IMR-90 (cell line): ENCODE measurements at places on chromosomes 5 and 9.

GRCh38 chr5:133778636-133779035 lies 166.3 kb upstream of the FSTL4 start:
- DNase-seq: no peak

GRCh38 chr9:94933511-94933828 lies 207.0 kb downstream of the AOPEP start:
- peak; percentile 61 for DNase-seq

- no peak for DNase-seq
Observed at GRCh38 chr5:57032151-57032551, 80.2 kb upstream of the MIER3 start.

DNA sequence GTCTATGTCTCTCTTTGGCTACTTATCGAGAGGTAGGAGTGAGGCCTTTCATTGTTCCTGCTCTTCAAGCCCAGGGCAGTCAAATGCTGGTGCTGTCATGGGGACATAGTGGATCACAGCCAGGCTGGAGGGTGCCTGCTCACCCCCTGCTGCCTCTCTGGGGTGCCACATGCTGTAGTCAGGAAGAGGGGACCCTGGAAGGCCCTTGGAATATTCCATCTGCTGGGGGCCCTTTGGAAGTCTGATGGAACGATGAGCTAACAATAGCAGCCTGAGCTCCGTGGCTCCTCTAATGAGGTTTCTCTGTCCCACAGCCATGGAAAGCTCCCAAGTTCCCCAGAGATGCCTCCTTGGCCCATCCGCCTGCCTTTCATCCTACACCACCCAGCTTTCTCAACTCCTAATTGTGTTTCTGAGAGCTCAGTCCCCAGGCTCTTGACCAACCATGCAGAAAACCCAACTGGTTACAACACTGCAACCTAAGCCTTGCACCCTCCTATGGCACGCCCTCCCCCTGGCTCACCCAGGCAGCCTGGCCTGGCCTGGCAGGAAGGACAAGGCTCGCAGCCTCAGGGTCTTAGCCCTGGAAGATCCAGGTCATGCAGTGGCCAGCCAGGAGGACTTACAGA lies 91.7 kb downstream of the NRG2 start:
- DNase-seq: no peak

- DNase-seq: no peak
Observed at GRCh38 chr5:122454541-122454940, 142.5 kb downstream of the SNCAIP start.

DNA sequence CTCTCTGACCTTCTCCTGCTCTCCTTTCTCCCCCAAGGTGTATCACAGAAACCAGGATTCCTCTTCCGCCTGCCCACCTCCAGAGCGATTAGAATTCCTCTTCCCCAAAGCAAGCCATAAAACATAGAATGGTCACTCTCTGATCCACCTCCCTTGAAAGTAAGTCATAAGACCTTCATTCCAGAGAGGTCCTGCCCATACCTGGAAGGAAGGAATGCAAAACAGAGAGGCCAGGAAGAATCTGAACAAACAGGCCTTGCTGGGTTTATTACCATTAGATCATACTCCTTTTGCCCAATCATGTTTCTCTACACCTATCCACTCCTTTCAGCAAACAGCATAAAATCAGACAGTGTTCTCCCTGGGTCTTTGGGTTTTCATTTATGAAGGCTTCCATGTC lies 21.0 kb downstream of the CDKL3 start:
- no peak for DNase-seq

DNA sequence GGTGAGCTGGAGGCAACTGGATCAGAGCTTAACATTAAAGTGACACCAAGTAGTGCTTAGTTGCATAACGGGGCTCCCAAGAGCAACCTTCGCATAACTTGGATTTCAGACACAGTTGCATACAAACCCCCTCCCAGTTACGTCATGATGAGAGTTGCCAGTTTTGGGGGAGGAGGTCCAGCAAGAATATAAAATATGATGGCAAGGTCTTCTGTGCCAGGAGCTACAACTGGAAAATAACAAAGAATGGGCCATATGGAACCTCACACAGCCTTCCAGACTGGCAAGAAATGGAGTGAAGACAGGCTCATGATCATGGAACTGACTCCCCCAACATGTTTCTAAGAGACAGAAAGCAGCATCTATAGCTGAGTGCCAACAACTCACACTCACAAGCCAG lies 8.5 kb downstream of the SPOCK1 start:
- DNase-seq: no peak

GRCh38 chr9:87498046-87498810 lies 561 bp downstream of the DAPK1 start:
- no peak for DNase-seq

GRCh38 chr9:100473276-100474081 lies 530 bp downstream of the TMEFF1 start:
- peak; percentile 29 for DNase-seq

DNA sequence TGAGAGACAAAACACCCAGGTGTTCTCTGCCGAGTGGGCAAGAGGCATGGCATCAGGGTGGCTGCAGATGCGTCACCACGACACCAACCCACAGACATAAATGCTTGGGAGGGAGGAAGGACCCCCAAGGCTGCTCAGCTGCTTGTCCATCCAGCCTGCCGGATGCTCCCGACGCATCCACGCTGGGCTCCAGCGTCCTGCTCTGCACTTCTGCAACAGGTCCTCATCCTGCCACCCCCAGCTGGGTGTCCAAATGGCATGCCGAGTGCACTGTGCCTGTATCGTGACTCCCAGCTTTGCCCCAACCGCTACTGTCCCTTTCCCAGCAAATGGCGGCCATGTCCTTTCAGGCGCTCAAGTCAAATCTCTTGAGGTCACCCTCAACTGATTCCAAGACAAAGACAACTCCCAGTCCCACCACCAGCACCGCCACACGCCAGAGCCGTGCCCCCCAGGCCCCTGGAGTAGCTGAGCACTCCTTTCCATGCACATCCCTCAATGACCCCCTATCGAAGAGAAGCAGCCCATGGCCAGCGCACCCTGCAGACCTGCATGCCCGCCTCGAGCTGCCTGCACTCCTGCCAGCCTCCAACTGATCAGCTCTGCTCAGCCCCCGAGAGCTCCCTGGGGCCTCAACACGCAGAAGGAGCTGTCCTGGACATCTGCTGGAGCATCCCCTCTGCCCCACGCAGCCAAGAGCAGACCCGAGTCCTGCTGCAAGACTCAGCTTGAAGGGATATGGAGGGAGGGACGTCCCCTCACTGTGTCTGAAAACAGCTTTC lies 116.7 kb downstream of the ROR2 start:
- DNase-seq: no peak

- DNase-seq: no peak
Observed at GRCh38 chr5:959581-960531, 48.7 kb upstream of the NKD2 start.

DNA sequence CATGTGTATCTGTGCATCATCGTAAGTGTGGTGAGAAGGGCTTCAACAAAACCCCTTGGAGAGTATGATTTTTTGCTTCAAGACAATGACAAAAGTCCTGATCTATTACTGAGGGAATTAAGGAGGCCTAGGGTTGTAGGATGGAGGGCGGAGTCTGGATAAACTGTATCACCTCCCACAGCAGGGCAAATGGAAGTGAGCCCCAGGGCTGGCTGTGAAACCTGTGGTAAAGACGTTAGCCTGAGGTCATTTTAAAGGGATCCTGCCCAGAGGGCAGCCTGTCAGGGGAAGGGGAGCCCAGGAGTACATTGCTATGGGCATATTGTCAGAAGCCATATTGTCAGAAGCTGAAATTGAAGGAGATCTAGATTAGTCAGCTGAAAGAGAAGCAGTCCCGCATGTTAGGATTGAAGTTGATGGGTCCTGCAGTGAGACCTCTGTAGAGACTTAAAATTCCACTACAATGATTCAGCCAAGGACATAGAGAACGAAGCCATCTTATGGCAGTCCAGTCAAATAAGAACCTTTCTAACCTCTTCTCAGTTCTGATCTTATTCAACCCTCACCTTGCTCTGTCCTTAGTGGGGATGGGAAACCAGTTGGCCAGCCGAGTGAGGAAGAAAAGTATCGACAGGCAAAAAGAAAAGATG lies 26.9 kb downstream of the ADGRV1 start:
- no peak for DNase-seq

- DNase-seq: no peak
Observed at GRCh38 chr5:2759696-2760461, 8.4 kb upstream of the IRX2 start.

GRCh38 chr5:68007451-68007850 lies 208.1 kb upstream of the PIK3R1 start:
- DNase-seq: peak; percentile 78

GRCh38 chr5:132928062-132928407 lies 35.4 kb downstream of the AFF4 start:
- DNase-seq: no peak

DNA sequence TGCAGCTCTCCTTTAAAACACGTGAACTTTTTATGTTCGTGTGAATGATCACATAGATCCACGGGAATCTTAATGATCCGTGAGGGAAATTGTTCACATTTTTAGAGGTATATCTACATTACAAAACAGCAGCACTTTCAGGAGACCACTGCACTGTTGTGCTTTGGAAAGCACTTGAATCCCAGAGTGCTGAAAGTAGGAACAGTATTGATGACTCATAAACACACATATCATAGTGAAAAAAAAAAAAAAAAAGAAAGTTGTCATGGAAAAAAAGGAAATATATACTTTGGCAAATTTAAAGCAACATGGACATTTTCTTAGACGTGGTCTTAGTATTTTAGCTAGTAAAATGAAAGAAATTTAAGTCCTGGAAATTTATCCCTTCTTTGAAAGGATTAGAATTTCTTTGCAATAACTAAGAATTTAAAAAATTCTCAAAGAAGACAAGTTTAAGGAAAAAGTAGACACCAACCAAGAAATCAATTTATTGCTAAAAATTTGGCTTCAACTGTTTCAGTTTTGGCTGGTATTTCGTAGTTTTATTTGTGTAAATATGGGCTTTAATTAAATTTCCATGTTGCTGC lies 55.4 kb downstream of the ADGRV1 start:
- no peak for DNase-seq

DNA sequence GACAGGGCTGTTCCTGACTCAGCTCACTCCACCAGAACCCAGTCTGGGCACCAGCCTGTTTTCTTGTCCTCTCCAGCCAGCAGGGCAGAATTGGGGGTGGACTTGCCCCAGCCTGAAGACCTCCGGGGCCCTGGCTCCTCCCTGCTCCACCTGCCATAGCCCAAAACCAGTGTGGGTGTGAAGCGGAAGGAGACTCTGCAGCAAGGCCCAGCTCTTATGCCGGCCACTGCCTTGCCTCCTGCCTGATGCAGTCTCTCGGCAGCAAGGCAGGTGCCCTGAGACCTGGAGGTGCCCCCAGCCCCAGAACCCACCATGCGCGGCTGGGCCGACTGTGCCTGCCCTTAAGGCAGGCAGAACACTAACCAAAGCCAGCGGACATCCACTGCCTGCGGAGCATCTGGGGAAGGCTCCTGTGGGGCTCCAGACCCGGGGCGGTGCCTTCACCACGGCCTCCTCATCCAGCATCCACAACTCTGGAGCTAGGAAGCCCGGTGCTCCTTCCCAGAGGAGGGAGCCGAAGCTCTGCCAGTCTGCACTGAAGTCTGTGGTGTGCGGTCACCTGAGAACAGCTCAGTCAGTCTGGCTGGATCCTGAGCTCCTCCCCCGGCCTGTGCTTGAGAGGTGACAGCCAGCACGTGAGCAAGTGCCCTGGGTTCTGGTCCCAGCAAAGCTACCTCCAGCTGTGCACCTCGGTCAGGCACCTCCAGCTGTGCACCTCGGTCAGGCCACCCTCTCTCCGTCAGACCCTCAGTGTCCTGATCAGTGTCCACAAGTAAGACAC lies 116.7 kb downstream of the ADAMTS2 start:
- DNase-seq: no peak

GRCh38 chr5:54301220-54301619 lies 9.2 kb downstream of the ARL15 start:
- DNase-seq: peak; percentile 10

DNA sequence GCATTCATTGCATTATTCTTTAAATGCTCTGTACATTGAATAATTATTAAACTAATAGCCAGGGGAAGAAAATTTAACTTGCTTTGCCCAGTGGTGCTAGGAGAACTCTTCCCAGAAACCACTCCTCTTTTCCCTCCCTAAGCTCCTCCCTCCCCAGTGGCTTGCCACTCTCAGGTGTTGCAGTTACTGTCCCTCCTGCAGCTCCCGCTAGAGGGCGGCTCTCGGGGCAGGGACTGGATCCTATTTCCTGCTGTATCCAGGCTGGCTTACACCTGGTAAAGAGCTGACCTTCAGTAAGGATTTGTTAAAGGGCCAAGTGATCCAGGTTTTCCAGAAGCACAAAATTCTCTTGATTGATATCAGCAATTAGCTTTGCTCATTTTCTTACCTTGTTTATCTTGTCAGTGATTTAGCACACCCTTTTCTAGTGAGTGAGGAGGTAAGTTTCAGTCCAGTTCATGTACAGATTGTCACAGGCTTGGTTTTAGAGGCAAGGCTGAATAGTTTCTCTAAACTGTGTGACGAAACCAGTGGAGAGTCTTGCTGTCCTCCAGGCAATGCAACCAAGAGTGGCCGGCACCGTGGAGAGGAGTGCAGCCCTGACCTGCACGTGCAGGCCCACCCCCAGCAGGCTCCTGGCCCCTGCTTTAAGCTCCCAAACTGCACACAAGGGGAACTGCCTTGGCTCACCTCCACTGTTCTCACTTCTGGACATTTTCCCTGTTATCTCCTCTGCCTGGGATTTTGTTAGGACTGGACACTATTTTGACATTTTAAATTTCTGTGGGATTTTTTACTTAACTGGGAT lies 423.8 kb downstream of the SPOCK1 start:
- DNase-seq: peak; percentile 9

- no peak for DNase-seq
Observed at GRCh38 chr9:130268521-130269211, 3.1 kb downstream of the HMCN2 start.

GRCh38 chr5:16669776-16670175 lies 53.0 kb upstream of the RETREG1 start:
- peak; percentile 92 for DNase-seq

DNA sequence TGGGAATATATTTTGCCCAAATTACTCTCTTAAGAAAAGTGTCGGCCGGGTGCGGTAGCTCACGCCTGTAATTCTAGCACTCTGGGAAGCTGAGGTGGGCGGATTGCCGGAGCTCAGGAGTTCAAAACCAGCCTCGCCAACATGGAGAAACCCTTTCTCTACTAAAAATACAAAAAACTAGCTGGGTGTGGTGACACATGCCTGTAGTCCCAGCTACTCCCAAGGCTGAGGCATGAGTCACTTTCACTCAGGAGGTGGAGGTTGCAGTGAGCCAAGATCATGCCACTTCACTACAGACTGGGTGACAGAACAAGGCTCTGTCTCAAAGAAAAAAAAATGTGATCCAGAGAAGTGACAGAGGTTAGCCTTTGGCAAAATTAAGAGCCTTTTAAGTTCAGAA lies 26.4 kb upstream of the TMEM171 start:
- peak; percentile 78 for DNase-seq
